ENCODE measurements at places on chromosomes 12 and 14.

DNA sequence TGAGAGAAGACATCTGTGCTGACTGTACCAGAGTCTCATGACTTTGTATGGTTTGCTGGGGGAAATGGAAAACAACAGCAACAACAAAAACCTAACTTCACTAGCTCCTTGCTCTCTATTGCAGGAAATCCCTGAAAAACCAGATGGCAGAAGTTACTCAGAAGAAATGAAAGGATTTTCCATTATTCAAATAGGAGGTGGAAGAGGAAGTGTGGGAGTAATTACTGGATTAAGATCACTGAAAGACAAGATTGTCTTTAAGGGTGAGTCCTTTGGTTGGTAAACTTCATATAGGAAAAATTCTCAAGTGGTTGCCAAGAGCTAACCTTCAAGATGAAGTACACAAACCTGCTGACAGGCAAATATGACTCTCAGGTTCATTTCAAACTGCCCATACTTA, 391.9 kb upstream of the ATP2B1 start:
- DNase-seq = no peak

GRCh38 chr12:38892087-38892786, 13.2 kb downstream of the CPNE8 start:
- no peak for DNase-seq

DNA sequence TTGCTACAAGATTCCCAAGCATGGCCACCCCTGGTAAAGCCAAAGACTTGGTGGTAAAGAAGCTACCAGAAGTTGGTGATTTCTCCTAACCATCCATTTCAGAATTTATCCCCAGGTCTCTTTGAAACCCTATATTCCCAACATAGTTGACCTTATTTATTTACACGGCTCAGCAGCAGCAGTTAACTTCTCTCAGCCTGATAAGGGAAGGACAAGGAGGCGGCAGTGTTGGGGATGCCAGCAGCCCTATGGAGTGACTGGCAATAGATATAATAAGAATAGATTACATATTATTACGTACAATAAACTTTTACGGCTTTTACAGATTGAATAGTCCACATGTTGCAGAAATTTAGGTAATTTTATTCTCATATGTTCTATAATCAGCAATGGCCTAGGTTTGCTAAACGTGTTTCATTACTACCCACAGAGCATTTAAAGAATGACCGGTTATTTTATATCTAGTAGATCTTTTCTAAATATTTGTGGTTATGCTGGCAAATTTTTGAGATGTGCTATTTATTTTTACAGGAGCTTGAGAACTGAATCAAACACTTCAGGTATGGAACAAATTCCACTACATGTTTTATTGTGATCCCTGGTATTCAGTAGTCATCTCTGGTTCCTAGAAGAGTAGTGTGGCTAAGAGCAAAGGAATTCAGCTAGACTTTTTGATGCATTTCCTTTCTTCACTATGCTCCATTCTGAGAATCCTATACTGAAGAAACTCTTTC, 19.8 kb upstream of the PALS1 start:
- DNase-seq = no peak

DNA sequence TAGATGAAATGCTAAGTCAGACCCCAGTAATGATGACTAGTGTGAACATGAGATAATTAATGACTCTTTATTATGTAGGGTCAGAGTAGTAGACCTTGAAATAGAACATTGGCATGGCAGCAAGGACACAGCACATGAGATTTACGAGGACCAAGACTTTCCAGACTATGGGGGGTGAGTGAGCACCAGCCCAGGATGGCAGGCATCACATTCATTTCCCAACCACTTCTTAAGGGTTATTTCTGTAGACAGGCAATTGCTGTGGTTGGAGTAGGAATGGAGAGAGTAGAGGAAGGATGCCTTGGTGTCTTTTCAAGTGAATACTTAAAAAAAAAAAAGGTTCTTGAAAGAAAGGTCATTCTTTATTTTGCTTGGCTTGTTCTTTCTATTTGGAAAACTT, 189.4 kb upstream of the DYRK2 start:
- DNase-seq = no peak

- DNase-seq = no peak
These were observed 49.9 kb downstream of the PPP2R5E start for GRCh38 chr14:63493246-63493645.

DNA sequence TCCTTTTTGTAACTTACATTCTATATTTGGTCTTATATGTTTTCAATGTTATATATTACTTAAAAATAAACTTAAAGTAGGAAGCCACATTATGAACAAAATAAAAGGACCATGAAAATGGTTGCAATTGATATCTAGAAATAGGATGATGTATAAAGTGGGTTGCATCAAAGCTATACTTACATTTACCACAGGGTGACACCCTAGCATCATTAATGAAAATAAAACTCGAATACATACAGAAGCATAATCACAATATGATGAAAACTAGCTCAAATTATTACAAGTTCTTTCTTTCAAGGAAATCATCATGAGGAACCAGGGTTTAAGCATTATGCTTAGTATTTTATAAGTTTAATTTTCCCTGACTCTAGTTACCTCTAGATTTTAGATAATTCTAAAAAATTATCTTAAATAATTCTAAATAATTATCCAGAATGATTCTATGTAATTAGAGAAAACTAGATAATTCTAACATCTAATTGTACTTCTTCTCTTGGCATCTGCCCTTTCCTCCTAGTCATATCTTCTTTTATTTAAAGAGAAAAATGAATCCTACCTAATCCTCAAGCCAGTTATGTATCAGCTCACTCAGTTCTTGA, 31.2 kb downstream of the TAS2R7 start:
- no peak for DNase-seq

GRCh38 chr14:53381895-53382294, 228.8 kb upstream of the DDHD1 start:
- no peak for DNase-seq

DNA sequence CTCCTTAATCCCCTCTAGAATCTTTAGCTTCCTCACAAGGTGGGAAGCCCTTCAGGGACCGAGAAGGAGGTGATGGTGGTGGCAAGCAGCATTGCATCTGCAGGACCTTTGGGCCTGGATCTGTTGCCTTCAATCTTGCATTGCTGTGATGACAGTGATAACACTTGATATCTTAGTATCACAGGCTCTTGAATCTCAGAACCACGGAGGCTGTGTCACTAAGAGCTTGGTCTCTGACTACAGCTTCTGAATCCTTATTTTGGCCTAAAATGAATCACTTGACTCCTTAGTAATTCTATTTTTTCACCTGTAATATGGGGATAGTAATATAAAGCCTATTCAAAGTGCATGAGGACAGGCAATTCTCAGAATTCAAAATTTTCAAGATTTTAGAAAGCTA, 8.9 kb upstream of the AMN1 start:
- no peak for DNase-seq

DNA sequence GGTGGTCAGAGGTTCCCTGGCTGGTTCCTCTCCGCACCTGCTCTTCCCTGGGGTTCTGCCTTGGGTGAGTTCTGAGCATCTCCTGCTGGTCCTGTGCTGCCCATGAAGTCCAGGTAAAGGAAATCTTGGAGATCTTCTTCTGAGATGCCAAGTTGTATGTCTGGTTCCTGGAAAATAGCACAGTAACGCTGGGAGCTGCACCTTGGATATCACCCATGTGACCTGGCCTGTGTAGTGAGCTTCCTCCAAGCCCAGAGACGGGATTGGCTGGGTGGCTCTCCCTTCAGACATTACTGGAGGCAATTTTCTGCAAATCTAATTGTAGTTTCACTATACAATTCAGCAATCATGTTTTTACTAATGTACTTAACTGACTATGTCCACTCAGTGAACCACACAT, 1281.1 kb downstream of the TMEM121 start:
- no peak for DNase-seq
